ENCODE measurements at places on chromosomes 16 and 17. TPM values are rescaled to one million over a fixed set of nuclear protein-coding genes. Genes with fewer than 3 reads are reported as not detected.
A peak's percentile ranks its signal among the peaks of the same experiment; 100 is the strongest.

DNA sequence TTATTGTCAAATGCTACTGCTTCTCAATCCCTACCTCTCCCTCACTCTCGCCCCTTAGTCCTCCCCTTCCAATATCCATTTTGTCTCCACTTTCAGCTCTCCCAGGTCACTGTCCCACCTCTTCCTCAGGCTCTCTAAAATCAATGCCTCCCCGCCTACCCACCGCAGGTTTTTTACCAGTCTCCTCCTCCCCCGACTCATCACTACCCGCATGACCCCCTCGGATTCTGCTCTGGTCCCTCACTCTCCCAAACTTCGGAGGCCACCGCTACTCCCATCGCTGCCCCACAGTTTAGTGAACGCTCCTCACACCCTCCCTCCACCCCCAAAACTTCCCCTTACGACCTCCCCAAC is 513 bp downstream of the CRLF3 start:
- peak overlapping the region; percentile 100 for H3K4me3 ChIP-seq
- no peaks in the 10 kb centered on the region for H3K27me3 ChIP-seq
- H3K27ac ChIP-seq, result peak overlapping the region; percentile 89
- H3K4me1 ChIP-seq, result peaks cover 35% of the 10 kb centered on the region
- DNase-seq, result no peak

DNA sequence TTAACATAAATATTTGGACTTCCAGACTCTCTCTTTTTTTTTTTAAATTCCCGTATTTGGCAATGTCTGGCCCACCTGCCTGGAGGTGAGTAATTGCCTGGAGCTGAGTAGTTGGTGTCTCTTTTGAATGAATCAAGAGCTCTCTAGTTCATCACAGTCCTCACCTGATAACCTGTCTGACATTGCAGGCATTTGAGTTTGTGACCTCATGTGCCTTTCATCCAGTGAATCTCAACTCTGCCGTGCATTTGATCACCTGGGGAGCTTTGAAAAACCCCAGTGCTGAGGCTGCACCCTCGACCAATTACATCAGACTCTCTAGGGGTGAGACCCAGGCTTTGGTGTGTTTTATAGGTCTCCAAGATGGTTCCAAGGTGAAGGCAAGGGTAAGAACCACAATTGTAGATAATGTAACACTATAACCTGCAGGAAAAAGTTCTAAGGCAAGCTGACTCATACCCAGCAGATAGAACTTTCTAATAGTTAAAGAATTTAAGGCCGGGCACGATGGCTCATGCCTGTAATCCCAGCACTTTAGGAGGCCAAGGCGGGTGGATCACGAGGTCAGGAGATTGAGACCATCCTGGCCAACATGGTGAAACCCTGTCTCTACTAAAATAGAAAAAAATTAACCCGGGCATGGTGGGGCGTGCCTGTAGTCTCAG is 24.5 kb upstream of the HS3ST2 start:
- H3K4me3 ChIP-seq, result no peak overlapping the region
- no peaks in the 10 kb centered on the region for H3K4me1 ChIP-seq
- H3K36me3 ChIP-seq, result no peaks in the 10 kb centered on the region
- no peaks in the 10 kb centered on the region for H3K27me3 ChIP-seq

The IGSF6 gene
- not detected for total RNA-seq

DNA sequence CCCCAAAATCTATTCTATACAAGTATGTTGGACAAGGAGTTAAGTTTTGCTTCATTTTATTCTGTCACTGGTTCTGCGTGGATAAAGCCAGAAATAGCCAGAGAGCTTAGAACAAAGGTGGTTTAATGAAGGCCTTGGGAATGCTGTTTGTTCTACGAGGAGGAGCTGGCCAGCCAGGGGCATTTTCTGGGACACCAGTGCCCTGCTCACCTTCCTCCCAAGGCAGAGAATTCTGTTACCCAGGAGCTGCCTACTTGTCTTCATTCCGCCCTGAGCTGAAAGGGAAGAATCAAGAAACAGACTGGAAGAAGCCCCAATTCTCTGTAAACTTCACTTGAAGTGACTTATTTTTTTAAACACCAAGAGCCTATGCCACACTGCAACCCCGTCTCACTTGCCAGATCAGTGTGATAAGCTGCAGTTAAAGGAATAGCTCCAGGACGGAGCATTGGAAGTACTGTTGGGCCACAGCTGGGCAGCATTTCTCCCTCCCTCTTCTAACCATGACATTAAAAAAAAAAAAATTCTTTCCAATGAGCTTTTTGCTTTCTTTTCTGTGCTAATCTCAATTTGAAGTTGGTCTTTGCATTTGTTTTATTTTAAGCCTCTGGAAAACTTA is 149.8 kb upstream of the DYNLRB2 start:
- peaks cover 9% of the 10 kb centered on the region for H3K27me3 ChIP-seq
- H3K27ac ChIP-seq, result no peak overlapping the region
- no peak for DNase-seq
- H3K4me3 ChIP-seq, result no peak overlapping the region
- no peaks in the 10 kb centered on the region for H3K36me3 ChIP-seq

DNA sequence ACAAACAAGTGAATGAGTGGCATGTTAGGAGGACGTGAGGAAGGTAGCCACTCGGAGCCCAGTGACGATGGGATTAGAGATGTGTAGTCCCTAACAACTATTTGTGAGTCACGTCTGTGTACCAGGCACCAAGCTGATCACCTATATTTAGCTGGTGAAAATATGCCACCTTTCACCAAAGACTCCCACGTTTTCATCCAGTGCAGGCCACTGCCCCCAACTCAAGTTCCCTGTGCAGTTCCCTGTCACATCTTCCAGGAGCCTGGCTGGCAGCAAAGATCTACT is 67.2 kb downstream of the TOM1L2 start:
- no peak overlapping the region for H3K27ac ChIP-seq
- H3K4me3 ChIP-seq, result no peak overlapping the region
- DNase-seq, result no peak
- H3K27me3 ChIP-seq, result peaks cover 2% of the 10 kb centered on the region
- peaks cover 6% of the 10 kb centered on the region for H3K36me3 ChIP-seq
- H3K4me1 ChIP-seq, result no peaks in the 10 kb centered on the region

The ZNF469 gene
- total RNA-seq, result 0.59 TPM

The MT1F gene
- 4.3 TPM for total RNA-seq

DNA sequence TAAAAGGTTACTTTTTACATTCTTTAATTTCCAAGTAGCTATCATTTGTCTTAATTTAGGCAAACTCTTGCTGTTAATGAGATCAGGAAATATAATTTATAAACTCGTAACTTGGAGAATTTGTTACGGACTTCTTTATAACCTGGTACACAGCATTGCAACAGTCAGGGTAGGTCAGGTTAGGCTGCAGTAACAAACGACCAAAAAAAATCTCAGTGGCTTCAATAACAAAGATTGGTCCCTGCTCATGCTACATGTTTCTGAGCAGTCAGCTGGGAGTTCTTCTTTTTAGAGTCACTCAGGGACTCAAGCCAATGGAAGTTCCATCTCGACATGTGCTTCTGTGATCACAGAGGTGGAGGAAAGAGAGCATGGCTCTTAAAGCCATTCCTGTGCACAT is 110.1 kb downstream of the USP31 start:
- no peaks in the 10 kb centered on the region for H3K36me3 ChIP-seq
- no peaks in the 10 kb centered on the region for H3K4me1 ChIP-seq

The TPSD1 gene
- total RNA-seq, result not detected

DNA sequence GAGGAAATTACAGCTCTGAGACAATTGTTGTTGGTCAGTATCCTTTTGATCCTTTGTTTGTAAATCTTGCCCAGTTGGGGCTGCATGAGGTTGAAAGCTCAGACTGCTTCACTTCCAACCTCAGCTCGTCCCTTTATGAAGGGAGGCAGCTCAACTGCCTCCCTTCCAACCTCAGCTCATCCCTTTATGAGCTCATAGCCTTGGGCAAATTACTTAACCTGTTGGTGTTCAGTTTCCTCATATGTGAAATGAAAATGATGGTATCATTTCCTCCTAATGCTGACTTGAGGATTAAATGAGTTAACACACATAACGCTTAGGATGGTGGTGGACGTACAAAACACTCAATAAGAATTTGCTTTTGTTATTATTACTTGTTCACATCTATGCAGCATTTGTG is 265.1 kb downstream of the CDH13 start:
- no peak overlapping the region for H3K4me3 ChIP-seq
- no peaks in the 10 kb centered on the region for H3K4me1 ChIP-seq
- no peak overlapping the region for H3K27ac ChIP-seq
- H3K27me3 ChIP-seq, result peaks cover 2% of the 10 kb centered on the region
